ENCODE measurements at places on chromosomes 12 and 14.
A peak's percentile ranks its signal among the peaks of the same experiment; 100 is the strongest.

GRCh38 chr12:88518863-88519403 lies 61.3 kb downstream of the KITLG start:
- peak; percentile 66 for ATAC-seq

DNA sequence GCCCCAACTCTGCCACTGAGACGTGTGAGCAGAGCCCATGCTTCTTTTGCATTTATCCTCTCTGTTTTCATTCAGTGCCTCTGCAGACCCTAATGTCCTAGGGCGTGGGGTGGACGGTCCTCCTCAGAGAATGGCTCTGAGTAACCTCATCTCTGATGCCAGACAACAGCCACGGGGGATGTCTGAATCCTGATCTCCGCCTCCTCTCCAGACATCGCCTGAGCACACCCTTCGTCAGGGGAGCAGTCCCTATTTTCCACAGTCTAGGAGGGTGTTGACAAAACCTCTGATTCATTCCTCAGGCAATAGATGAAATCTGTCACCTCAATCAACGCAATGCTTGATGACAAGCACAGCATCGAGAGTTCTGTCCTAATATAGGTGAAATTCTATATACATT lies 109.2 kb upstream of the DYRK2 start:
- no peak for ATAC-seq

GRCh38 chr14:23217032-23218020 lies 20.4 kb upstream of the RNF212B start:
- no peak for ATAC-seq

DNA sequence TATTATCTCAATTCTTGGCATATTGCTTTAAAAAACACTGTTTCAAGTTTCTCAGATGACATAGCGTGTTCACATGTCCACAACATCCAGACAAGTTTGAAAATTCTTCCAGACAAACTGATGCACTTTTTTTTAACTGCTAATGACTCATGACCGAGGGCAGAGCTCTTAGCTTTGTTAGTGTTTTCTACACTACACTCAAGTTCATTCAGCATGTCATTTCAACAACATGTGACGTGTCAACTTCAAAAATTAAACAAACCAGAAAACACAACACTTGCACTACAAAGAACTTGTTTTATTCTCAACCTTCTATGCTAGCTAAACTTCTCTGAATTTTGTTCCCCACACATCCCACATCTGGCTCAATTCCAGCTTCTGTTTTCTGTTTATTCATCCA lies 1186.3 kb upstream of the FLRT2 start:
- ATAC-seq: no peak

DNA sequence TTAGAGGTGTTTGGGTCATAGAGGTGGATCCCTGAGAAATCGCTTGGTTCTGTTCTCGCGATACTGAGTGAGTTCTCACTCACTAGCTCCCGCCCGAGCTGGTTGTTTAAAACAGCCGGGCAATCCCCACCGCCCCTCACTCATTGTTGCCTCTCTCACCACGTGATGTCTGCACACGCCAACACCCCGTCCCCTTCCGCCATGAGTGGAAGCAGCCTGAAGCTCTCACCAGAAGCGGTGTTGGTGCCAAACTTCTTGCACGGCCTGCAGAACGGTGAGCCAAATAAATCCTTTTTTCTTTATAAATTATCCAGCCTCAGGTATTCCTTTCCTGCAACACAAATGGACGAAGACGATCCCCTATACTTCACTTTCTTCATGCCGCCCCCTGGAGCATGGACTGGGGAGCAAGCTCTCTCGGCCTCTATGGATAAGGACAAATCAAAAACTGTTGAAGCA lies 45.4 kb upstream of the CCND2 start:
- ATAC-seq: no peak

DNA sequence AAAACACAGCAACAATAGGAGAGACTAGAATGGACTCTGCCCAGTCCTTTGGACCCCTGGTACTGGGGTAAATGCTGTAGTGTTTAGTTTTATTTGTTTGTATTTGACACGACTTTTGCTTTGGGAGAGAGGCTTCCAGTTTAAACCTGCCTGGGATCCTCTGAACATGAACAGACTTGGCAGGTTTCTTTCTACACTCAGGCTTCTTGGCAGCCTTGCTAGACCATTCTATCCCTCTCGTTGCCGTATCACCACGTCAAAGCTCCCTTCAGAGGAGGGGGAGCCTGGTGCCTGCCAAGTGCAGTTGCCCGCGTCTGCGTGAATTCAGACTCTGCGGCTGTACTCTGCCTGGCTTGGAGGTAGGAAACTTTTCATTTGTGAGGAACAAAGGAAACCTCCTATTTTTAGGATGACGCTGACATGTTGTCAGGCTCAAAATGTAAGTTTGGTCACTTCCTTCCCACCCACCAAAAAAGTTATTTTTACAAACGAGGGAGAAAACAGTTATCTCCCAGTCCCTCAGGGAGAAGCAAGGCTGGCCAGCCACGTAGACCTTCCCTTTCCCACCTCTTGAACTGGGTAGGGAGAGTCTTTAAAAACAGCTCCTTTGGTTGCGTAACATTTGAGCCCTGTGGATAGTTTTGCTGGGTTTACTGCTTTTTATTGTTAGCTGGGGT lies 25.9 kb downstream of the CD9 start:
- ATAC-seq: peak; percentile 79

DNA sequence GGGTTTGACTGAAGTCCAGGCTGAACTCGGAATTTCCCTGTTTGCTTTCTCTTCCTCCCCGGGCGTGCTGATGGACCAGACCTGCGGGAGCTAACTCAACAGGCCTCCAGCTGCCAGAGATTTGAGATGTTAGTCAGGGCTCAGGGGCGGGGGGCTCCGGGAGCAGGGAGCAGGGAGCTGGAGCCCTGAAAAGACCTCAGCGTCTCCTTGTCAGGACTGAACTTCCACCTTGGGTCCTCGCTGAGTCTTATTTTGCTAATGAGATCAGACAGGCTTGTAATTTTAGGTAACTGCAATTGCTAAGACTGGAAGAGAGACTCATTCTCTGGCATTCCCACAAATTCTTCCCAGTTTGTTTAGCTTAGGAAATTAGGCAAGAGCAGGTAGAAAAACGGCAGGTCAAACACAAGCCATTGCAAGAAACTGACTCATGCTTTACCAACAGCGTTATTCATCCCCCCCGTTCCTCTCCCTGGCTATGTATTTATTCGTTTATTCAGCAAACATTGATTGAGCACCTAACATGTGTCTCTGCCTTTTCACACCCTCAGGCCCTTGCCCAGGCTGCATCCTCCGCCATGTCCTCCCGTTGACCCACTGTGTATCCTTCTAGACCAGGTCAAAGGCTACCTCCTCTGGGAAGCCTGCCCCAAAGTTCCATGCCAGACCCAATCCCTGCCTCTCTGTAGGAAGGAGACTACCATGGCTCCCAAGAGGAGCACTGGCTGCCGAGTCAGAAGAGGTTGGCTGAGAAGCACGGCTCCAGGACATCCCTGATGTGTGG lies 80.4 kb upstream of the DIO3 start:
- ATAC-seq: peak; percentile 72

GRCh38 chr12:46790066-46790465 lies 35.7 kb downstream of the SLC38A4 start:
- no peak for ATAC-seq

- no peak for ATAC-seq
These were observed 33.4 kb upstream of the PNMA1 start for GRCh38 chr14:73747379-73748211.
